ENCODE measurements at places on chromosomes 2 and 18.

GRCh38 chr18:23612434-23613090 lies 26.3 kb upstream of the NPC1 start:
- no peak for DNase-seq

DNA sequence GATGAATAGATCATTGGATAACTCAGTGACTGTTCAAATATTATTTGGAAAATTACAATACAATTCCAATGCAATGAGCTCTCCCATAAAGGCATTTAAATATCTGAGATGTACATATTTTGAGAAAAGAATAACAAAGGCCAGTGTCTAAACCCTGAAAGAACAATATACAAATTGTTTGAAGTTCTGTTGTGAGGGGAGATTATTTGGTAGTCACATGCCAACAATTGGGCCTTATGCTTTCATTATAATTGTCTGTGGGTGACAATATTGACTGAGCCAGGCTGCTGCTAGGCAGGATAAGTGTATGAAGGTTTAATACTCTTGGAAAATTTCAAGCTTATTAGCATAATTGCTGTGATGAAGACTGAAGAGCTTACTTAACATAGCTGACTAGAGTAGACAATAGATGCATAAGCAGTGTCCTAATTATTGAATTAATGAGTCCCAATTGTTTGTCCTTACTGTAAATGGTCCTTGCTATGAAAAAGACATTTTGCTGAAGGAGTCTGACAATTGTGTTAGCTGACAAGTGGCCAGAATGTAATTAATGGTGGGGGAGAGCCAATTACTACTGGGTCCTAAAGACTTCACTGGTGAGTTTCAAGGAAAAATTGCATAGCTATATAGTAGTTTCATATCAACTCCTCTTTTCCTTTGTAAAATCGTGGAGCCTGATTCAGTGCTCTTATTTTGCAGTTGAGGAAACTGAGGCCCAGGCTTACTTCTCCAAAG lies 5.0 kb upstream of the SMAD2 start:
- DNase-seq: no peak

DNA sequence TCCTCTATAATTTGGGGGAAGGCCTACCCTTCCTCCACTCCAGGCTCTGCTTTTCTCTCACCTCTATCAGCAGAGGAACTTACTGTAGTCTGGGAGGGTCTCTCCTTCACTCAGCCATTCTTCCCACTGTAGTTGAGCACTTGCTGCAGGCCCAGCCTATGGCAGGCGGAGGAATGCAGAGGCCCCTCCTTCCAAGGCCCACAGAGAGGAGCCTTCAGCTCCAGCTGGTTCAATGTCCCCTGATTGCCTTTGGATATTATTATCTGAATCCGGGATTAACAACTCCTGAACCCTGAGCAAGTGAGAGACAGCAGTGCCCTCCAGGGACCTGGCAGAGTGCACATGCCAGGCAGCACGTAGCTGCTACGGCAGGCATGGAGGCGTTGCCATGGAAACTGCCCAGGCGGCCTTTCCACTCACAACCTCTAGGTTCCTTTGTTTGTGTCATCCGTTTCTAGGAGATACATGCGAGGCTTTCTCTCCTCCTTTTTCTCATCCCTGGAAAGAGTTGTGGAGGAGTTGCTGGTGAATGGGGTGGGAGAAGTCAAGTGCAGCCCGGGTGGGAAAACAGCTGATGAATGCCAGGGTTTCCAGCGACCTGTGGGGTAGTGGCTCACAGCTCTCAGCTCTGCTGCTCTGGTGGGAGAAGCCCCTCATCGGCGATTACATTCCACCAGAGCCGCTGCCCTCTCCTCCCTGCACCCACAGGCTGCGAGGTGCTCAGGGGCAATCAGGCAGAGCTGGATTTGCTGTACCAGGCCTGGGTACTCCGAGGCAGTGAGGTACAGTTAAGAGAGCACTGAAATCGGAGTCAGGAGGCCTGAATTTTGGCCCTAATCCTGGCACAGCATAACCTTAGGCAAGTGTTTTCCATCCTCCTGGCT lies 55.3 kb upstream of the HK2 start:
- DNase-seq: no peak

GRCh38 chr2:97741686-97742085 lies 28.3 kb downstream of the ZAP70 start:
- no peak for DNase-seq

GRCh38 chr2:105824446-105824845 lies 79.7 kb downstream of the NCK2 start:
- no peak for DNase-seq

DNA sequence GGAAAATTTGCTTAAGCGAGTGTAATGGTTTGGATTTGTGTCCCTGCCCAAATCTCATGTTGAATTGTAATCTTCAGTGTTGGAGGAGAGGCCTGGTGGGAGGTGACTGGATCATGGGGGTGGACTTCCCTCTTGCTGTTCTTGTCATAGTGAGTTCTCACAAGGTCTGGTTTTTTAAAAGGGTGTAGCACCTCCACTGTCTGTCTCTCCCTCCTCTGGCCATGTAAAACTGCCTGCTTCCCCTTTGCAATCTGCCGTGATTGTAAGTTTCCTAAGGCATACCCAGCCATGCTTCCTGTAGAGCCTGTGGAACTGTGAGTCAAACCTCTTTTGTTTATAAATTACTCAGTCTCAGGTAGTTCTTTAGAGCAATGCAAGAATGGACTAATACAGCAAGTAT lies 6.6 kb downstream of the YIPF4 start:
- no peak for DNase-seq

- no peak for DNase-seq
Measured at GRCh38 chr2:108413711-108414095, 35.3 kb upstream of the GCC2 start.

GRCh38 chr2:200336980-200337615 lies 30.6 kb downstream of the SPATS2L start:
- no peak for DNase-seq

- no peak for DNase-seq
Measured at GRCh38 chr2:200985799-200986198, 22.3 kb upstream of the ORC2 start.

GRCh38 chr2:178819992-178820391 lies 12.8 kb upstream of the TTN start:
- no peak for DNase-seq

- no peak for DNase-seq
Measured at GRCh38 chr2:3872451-3872850, 169.1 kb downstream of the DCDC2C start.

- DNase-seq: no peak
Measured at GRCh38 chr2:224753743-224754540, 37.8 kb upstream of the CCDC195 start.

GRCh38 chr2:219638948-219639755 lies 11.7 kb downstream of the SLC4A3 start:
- no peak for DNase-seq

DNA sequence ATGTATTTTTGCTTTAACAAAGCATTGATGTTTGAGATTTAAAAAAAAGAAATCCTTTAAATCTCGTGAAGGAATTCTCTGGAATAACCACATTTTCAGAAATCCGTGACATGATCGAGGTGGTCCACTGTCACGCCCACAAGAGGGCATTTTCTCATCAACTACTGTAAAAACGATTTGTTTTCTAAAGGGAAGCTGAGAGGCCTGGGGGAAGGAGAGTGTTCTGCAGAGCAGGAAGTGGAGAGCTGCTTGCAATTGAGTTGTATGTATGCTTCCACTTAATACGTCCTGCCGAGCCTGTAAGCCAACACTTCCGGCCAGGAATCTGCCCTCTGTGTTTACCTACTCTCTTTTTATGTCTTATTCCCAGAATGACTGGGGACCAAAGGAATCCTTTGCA lies 19.4 kb downstream of the KLHL29 start:
- no peak for DNase-seq

DNA sequence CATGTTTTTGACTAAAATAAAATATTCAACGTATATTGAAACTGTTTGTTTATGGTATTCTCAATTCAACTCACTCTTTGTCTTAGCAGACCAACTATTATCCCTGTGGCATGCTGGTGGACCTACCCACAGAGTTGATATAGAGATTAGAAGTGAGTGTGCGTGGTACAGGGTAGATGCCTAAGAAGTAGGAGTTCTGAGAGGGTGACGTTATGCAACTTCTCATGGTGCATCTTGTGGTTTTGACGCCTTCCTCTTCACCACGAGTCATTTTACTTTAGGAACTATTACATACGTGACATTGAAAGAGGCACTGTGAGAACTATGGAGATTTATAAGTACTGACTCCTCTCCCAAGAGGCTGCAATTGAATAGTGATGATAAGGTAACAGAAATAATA lies 26.6 kb upstream of the NAPG start:
- no peak for DNase-seq

GRCh38 chr2:8394131-8394530 lies 287.7 kb upstream of the ID2 start:
- DNase-seq: no peak

DNA sequence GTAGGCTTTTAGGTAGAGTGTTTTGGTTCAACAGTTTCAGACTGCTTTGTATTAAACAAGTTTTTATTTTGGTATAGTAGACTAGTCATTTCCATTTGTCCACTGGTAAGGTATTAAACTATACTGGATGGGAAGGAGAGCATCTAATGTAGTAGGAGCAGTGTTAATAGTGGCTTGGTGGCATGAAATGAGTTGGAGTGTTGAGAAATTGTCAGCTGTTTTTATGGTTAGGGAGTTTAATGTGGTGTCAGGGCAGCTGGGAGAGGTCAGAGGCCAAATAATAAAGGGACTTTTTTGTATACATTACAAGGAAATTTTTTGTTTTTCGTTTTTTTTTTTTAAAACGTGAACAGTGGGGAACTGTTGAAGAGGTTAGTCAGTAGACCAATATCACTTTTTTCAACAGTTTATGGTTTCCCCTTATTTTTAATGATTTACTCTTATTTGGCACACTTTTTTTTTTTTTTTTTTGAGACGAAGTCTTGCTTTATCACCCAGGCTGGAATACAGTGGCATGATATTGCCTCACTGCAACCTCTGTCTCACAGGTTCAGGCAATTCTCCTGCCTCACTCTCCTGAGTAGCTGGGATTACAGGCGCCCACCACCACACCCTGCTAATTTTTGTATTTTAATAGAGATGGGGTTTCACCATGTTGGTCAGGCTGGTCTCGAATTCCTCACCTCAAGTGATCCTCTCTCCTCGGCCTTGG lies 21.2 kb downstream of the ACTR3 start:
- DNase-seq: no peak

DNA sequence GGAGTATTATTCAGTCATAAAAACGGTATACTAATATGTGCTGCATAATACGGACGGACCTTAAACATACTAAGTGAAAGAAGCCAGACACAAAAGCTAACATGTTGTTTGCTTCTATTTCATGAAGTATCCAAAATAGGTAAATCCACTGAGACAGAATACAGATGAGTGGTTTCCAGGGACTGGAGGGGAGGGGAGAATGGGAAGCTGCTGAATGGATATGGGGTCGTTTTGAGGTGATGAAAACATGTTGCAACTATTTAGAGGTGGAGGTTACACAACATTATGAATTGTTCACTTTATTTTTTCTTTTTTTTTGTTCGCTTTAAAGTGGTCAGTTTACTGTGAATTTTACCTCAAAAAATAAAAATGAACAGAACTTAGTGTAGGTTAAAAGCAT lies 52.9 kb downstream of the RAB10 start:
- DNase-seq: no peak

DNA sequence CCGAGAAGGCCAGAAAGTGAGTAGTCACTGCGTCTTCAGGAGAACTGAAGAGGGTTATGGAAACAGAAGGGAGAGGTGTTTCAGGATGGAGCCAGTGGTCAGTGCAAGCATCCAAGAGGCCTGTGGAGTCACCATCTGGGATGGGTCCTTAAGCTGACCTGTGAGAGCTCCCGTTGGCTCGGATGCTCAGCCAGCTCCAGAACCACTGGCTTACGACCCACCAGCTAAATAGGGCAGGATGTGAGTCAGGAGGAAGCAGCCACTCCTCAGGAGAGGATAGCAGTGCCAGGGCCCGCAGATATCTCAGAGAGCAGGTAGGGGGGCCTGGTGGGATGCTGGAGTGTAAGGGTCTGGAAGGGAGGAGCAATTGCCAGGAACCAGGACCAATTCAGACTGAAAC lies 63.1 kb upstream of the B3GNT7 start:
- DNase-seq: no peak

DNA sequence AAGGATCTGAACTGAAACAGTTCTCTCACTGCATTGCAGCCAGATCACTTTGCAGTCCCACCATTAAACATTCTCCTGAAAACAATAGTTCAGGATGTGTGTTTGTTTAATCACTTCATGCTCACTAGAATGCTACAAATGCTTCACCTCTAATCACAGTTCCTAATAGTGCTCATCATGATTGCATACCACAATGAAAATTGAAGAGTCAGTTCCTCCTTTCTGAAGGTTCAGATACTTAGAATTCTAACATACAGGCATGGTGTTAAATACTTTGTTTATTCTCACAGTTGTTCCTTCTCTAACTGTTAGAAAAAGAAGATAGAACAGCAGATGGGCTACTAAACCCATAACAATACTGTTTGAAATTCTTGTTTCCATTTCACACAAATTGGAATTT lies 622.3 kb upstream of the ACVR2A start:
- DNase-seq: no peak
